Progenitor cell of endocrine pancreas (in vitro differentiated cells): ENCODE measurements at places on chromosomes 4 and X. TPM values are rescaled to one million over a fixed set of nuclear protein-coding genes. Genes with fewer than 3 reads are reported as not detected.

DNA sequence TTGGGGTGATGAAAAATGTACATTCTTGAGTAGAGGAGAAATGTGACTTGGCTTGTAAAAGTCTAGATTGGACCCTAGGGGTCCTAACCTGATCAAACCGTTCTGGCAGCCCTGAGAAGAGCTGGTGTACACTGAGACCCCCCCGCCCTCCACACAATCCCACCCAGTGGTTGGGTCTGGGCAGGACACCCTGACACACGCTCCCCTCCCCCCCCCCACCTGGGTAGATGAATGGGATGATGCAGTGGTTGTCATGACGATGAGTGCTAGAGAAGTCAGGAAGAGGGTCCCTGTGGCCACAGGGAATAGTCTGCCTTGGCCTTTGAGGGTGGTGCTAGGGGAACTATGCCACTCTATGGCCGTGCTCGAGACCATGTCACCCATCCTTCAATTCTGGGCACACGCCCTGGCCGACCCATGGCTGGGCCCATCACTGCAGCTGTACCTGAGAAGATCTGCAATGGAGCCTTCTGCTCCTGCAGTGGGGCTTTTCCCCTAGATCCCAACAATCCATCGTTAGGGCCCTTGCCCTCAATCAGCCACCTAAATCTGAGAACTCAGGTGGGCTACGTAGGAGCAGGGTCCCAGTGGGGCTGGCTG is 4.4 kb downstream of the CDK16 start:
- DNase-seq: no peak
- peaks cover 20% of the 10 kb centered on the region for H3K4me1 ChIP-seq
- peaks cover 23% of the 10 kb centered on the region for H3K36me3 ChIP-seq
- no peak overlapping the region for H3K4me3 ChIP-seq

- no peak overlapping the region for H3K4me3 ChIP-seq
- no peaks in the 10 kb centered on the region for H3K27me3 ChIP-seq
- no peak overlapping the region for H3K27ac ChIP-seq
- peaks cover 7% of the 10 kb centered on the region for H3K4me1 ChIP-seq
- H3K36me3 ChIP-seq: no peaks in the 10 kb centered on the region
Observed at GRCh38 chr4:119657111-119657611, 28.6 kb upstream of the PDE5A start.

The ADAMTS3 gene
- 0.89 and 1.2 TPM in 2 replicates for total RNA-seq

DNA sequence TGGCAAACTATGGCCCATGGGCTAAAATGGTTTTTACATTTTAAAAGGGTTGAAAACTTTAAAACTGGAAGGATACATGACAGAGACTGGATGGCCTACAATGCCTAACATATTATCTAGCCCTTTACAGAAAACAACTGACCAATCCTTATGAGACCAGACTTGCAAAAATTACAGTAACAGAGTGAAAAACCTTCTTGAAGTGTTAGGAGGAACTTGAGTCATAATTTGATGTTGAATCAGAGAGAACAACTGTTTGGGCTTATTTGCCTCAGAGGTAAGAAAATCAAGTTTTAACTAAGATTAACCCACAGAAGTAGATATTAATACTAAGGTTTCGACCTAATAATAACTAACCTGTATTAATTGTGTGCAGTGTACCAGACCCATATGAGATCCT is 12.4 kb upstream of the NAP1L5 start:
- peaks cover 13% of the 10 kb centered on the region for H3K36me3 ChIP-seq
- no peak for DNase-seq
- H3K4me3 ChIP-seq: no peak overlapping the region
- H3K27ac ChIP-seq: no peak overlapping the region
